ENCODE measurements at places on chromosomes 3 and 15.

GRCh38 chr3:177946048-177946447, 590.2 kb upstream of the KCNMB2 start:
- no peak for DNase-seq

GRCh38 chr3:55180936-55181535, 253.2 kb upstream of the LRTM1 start:
- no peak for DNase-seq

DNA sequence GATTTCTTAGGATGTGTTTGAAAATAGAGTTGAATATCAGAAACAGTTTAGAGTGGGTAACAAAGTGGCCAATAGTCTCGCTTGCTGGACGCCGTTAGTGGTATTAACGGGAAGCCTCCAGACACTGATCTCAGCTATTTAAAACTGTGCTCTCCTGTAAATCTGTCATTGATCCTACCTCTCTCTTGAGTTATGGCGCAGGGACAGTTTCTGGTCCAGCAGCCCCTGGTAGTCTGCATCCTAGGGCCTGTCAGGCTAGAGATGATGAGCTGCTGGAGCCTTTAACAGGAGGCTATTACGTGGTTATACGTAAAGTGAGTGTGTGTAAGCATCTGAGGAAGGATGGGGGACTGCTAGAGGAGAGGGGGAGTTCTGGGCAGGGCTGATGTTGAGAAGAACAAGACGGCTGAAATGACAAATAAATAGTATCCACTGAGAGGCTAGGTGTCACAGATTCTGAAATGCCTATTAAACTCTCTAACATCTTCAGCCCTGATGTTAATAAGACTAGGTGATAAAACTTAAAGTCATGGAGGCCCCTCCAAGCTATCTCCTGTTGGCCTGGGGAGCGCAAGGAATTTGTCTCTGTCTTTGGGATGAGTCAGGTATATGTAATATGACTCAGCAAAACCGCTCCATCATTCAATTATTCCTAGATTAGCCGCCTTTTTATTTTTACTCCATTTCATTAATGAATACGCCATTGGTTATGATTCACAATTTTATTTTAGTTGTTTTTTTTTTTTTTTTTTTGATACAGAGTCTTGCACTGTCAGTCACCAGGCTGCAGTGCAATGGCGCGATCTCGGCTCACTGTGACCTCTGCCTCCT, 155.7 kb downstream of the GREM1 start:
- no peak for DNase-seq

DNA sequence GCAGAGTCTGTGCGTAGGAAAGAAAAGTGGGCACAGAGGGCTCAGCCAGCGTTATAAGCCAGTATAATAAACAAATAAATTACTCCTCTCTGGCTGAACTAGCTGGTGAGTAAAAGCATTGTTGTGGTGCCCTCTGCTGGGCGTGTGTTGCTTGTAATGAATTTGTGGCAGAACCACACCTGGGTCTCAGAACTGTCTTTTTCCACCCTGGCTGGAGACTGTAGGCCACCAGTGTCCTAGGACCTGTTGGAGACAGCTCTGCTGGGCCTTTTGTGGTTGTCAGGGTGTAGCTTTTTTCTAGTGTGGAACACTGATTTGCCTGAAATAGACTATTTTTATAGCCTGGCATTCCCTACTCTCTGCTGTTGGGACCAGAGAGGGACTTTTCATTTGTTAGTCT, 130.5 kb upstream of the EIF1B start:
- DNase-seq: peak; percentile 36

DNA sequence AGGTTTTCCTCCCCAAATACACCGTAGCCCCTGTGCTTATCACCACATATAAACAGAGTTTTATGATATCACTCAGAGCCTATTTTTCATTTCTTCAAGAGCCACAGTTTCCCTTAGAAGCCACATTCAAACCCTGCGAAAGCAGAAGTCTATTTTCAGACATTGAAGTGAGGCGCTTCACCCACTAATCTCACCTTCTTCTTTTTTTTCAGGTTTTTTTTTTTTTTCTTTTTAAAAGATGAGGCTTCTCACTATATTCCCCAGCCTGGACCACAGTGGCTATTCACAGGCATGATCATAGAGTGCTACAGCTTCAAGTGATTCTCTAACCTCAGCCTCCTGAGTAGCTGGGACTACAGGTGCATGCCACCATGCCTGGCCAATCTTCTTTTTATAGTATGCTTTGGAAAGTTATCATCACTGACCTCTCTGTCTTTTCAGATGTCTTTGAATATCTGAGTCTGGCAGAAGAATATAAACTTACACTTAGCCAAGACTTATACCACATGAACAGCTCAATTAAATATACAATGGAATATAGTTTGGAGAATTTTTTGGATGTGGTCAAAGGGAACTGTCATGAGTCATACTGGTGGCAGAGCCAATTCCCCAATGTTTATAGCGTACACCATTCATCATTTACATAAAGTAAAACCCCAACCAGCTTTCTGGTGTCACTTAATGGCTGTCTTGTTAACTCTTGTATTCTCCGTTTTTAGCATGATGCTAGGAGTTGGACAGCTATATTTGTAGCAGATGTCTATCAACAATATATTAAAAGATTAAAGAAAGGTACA, 59.7 kb upstream of the CCDC50 start:
- no peak for DNase-seq
